Mammary epithelial cell (primary cell): ENCODE measurements at places on chromosomes 12 and 14.

DNA sequence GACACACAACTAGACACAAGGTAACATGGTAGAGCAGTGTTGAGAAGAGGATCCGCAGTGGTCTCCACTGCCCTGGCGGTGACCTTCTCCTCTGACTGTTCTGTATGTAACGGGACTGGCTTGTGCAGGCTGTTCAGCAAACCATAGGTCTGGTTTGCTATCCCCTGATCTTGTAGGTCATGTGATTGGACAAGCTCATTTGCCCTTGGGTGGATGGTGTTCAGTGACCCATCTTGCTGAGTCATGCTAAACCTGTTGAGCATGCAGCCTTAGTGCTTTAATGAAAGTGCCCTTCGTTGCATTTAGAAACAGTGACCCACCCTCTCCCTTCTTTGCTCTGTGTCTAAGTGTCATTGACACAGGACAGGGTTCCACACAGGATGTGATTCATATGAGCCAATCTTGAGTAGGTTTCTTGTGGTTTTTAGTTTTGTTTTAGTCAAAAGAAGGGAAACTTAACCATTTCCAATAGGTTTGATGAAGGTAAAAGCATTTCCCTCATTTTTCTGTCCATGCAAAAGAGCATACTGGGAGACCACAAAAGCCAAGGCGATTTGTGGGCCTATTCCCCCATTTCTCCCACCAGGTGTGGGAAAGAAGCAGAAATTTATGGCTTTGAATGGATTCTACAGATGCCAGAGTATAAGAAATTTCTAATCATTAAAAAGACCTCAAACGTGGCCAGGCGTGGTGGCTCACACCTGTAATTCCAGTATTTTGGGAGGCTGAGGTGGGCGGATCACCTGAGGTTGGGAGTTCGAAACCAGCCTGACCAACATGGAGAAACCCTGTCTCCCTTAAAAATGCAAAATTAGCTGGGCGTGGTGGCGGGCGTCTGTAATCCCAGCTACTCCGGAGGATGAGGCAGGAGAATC, 32.6 kb upstream of the HIF1A start:
- peak; percentile 81 for DNase-seq

- DNase-seq, result no peak
Observed at GRCh38 chr12:96143392-96143791, 50.8 kb upstream of the ELK3 start.

DNA sequence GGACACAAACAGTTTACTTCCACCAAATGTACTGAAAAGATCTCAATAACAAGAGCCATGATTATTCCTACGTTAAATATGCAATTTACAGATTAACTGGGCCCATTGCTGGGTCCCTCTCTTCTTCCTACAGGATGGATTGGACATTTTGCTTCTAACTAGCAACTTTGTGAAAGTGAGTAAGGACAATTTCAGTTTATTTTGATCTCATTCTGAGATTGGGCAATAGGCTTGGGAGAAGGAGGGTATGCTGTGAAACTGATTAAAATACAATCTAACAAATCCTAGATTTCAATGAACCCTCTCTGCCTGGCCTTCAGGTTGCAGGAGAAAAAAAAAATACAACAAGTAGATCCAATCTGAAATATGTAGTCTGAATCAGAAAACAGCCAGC, 121.5 kb downstream of the PRKD1 start:
- DNase-seq, result no peak

GRCh38 chr12:31235868-31236395, 90.0 kb downstream of the SINHCAF start:
- DNase-seq, result no peak

DNA sequence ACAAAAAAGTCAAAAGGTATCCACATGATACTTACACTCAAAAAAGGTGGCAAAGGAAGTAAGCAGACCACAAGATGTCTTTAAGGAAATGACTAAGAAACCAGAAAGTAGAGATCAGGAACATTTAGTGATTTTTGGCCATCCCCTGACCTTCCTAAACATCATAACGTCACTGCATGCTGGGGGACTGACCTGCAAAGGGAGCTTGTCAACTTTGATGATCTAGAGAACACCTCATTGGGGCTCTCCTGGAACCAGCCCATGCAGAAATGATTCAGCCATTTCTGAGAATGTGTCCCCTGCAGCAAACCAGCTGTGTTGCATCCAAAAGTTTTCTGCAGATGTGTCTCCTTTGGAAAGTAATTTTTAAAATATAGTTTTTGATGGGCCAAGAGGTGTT, 152.2 kb upstream of the RASSF8 start:
- peak; percentile 76 for DNase-seq

DNA sequence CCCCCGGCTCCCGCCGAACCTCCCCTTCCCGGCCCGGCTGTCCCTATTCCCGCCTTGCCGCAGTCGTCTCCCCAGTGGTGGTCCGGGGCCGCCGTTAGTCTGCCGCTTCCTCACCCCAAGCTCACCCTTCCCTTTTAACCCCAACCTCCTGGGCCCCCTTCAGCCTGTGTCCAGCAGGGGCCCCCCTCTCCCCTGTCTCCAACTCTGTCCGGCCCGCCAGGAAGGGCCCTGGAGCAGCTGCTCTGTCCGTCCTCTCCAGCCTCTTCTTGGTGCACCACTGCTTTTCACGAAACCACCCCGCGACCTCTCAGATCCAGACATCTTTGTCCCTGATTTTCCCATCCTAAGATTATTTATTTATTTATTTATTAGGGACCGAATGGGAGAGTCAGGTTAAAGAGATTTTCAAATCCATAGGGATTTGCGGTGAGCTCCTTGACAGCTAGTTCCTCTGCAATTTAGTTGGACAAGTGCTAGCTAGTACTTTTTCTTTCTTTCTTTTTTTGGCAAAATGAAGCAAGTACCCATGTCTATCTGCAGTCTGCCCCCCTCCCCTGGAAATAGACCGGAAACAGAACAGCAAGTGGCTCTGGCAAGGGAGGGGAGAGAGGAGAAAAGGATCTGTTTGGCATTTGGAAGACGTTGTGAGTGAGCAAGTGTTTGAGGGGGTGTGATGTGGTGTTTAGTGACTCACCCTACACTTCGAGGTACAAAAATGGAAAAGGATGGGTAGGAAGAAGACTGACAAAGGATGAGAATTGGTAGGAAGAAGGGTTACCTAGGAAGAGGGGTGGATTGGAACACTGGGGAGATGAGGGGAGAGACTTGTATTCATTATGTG, 632 bp downstream of the UBR7 start:
- DNase-seq, result peak; percentile 57

- DNase-seq, result peak; percentile 94
Observed at GRCh38 chr14:63853831-63854293, 1.1 kb downstream of the SYNE2 start.

- DNase-seq, result no peak
Observed at GRCh38 chr12:116818341-116818856, 62.8 kb downstream of the HRK start.

GRCh38 chr14:92297818-92298595, 25.0 kb upstream of the SLC24A4 start:
- no peak for DNase-seq

GRCh38 chr12:100266585-100266834, 369 bp downstream of the DEPDC4 start:
- no peak for DNase-seq

GRCh38 chr14:86911486-86911885, 1081.5 kb downstream of the GALC start:
- no peak for DNase-seq
